ENCODE measurements at places on chromosomes 12 and 14.

DNA sequence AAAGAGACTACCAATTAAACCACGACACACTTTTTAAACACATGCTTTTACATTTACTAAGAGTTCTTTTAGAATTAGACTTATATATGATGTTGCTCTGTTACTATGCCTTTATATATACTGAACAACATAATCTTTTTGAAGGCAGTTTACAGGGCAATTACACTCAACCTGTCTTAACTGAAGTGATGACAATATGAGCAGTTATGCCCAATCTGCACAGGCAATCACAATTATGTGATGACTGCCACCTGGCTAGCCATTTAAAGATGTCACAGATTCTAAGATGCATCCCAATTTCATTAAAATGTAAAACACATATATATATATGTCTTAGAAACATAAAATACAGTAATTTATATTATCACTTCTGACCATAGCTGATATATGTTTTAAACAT is 112.6 kb downstream of the STXBP6 start:
- no peak for DNase-seq

GRCh38 chr12:127048057-127048456 is 1218.9 kb upstream of the TMEM132C start:
- no peak for DNase-seq

DNA sequence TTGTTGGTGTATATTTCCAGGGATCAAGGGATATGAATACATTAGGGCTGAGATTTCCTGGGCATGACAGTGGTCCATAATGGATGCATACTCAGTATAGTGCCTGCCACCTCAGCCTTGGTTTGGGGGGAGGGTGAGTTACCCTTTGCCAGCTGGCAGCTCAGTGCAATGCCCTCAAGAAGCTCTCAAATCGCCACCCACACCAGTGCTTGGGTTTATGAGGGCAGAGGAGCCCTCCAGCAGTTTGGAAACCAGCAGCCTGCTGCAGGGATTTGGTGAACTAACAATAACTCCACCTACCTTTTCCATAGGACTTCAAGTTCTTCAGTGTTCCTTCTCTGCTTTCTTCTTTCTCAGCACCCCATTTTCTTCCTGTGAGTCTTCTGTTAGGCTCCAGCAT is 218.9 kb downstream of the LRFN5 start:
- DNase-seq: no peak

- no peak for DNase-seq
These were observed 123.5 kb upstream of the RFLNA start for GRCh38 chr12:124171231-124171979.

- DNase-seq: no peak
These were observed 119.8 kb downstream of the EPS8 start for GRCh38 chr12:15669256-15669948.

GRCh38 chr14:44830371-44830770 is 131.4 kb downstream of the KLHL28 start:
- DNase-seq: no peak

DNA sequence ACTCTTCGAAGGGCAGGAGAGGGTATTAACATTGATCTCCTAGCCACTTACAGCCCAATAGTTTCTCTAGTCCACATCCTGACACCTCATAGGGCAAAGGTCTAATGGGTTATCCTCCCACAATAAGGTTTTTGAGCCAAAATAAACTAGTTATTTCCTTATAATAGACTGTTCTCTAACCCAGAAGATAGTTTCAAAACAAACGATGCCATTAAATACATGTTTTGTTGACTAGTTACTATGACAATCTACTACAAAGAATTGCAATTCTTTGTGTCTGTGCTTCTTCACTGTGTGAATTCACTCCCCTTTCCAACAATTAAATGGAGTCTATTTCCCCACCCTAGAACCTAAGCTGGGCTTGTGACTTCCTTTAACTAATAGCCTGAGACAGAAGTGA is 6.4 kb upstream of the ACTR10 start:
- DNase-seq: no peak

- no peak for DNase-seq
These were observed 242.7 kb downstream of the VRK1 start for GRCh38 chr14:97039717-97040363.

DNA sequence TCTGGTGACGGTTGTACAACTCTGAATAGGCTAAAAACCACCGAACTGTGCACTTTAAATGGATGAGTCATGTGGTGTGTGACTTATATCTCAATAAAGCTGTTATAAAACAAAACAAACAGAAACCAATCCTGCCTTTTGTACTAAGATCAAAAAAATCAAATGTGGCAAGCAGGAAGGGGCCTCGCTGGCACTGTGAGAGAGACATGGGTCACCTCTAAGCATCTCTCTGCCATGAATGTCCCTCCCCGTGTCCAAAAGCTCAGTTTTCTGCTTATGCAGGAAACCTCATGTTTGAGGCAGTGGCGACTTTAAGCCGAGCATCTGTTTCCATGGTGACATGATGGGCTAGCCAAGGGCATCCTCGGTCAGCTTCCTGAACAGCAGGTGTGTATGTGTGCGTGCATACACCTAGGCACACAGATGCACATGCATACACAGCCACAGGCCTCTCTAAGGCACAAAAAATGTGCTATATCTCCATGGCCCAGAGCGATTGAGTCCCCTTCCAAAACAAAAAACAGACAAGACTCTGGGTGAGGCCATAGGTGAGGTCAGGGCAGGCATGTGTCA is 44.4 kb downstream of the ARL6IP4 start:
- DNase-seq: no peak

GRCh38 chr14:72631401-72631800 is 262.5 kb downstream of the DPF3 start:
- no peak for DNase-seq

All from AG04450 (cell line).